ENCODE measurements at places on chromosomes 6 and 20.
A peak's percentile ranks its signal among the peaks of the same experiment; 100 is the strongest.

DNA sequence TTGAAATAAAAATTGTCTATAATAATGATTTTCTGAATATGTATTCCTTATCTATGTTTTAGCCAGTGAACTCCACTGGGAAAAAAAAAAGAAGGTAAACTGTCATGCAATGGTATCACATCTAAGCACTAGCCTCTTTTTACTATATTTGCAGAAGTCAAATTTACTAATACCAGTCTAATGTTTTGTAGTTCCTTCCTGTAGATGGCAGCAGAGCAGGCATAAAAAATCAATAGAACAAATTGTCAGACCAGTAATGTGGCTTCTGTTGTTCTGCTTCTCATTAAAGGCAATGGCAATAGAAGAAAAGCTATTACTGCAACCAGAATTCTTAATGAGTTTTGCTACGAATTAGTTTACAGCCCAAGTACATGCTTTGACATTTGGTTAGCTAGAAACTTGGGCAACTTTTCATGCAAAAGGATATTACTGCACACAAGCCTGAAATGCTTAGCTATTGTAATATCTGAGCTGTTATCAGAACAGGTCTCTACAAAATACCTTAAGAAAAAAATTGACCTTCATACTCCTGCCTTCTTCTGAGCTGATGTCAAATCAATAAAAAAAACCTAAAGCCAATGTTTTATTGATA is 476.9 kb downstream of the KHDRBS2 start:
- no peak for DNase-seq

GRCh38 chr6:83411731-83412130 is 19.1 kb downstream of the ME1 start:
- DNase-seq = no peak

- DNase-seq = no peak
Measured at GRCh38 chr6:89927264-89927663, 33.0 kb downstream of the GJA10 start.

- no peak for DNase-seq
Measured at GRCh38 chr6:170355661-170356060, 49.1 kb downstream of the FAM120B start.

DNA sequence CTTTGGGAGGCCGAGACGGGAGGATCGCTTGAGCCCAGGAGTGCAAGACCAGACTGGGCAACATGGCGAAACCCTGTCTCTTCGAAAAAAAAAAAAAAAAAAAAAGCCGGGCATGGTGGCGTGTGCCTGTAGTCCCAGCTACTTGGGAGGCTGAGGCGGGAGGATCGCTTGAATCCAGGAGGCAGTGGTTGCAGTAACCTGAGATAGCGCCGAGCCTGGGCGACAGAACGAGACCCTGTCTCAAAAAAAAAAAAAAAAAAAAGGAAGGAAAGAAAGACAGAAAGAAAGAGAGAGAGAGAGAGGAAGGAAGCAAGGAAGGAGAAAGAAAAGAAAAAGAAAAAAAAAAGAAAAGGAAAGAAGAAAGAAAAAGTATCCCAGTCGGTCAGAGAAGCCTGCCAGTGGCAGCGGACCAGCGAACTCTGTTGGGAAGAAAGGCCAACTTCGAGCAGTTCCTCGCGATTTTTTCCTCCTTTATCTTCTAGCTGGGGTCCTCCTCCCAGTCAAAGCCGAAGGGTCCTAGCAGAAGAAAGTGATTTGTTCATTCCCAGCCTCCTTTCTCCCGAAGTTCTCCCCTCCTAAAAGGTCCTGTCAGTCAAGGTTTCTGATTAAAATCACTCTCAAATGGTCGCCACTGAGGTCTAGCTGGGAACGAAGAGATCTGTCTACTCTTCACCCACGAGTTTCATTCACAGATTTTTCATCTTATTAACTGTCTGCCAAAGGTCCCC is 2.4 kb upstream of the SYCP2L start:
- no peak for DNase-seq

GRCh38 chr6:164331026-164331425 is 916.5 kb downstream of the QKI start:
- DNase-seq = no peak

DNA sequence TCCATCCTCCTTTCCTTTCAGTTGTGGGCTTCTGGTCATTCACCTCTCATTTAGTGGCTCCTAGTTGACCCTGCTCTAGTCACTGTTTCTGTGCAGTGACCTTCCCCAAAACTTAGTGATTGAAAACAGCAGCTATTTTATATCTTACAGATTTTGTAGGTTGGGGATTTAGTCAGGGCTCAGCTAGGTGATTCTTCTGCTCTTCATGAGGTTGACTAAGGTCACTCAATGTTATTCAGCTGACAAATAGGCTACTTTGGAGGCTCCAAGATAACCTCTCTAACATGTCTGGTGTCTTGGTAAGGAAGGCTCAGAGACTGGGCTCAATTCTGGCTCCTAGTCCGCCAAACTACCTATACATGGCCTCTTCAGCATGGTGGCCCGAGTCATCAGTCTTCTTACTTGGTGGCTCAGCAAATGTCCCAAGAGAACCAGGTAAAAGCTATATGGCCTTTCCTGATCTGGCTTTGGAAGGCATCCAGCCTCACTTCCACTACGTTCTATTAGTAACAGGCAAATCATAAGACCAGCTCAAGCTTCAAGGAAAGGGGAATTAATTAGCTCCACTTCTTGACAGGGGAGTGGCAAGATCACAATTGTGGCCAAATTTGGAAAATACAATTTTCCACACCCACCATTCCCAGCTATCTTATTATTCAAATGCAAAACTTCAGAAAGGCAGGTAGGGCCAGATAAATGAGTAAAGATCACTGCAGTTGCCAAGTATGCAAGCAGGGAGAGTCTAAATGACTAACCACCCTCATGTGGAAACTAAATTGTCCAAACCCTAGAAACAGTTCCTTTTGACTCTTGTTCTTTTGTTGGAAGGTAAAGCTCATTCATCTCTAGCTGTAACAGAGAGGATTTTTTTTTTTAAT is 50.5 kb upstream of the LTV1 start:
- DNase-seq = no peak

GRCh38 chr20:3000852-3001523 is 42.4 kb upstream of the GNRH2 start:
- no peak for DNase-seq

DNA sequence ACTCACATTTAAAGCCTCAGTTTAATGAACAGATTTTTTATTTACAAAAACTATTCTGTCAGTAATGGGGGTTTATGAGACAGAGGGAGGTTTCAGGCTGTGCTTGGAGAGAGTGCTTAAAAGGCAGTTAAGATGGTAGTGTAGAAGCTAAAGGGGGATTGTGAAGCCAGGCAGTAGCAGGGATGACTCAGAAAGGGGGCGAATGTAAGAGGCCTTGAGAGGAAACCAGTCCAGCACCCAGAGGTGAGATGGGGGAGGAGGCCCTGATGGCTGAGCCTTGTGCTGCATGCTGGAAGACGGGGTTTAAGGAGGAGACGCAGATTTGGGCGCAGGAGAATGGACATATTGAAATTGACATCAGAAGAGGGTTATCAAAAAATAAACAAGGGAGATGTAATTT is 6.6 kb upstream of the SERPINB9 start:
- peak; percentile 50 for DNase-seq

DNA sequence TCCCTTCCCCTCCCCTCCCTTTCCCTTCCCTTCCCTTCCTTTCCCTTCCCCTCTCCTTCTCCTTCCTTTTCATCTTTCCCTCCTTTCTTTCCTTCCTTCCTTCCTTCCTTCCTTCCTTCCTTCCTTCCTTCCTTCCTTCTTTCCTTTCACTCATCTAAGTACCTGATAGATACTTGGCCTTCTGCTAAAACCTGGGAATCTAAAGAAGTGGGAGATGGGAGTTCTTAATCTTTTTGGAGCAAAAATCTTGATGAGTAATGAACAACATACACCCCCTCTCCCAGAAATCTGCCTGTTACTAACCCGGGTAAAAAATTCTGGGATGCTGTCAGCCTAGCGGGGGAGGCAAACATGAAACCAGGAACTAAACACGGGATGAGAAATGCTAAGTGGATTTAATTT is 100.7 kb downstream of the VEGFA start:
- DNase-seq = no peak

DNA sequence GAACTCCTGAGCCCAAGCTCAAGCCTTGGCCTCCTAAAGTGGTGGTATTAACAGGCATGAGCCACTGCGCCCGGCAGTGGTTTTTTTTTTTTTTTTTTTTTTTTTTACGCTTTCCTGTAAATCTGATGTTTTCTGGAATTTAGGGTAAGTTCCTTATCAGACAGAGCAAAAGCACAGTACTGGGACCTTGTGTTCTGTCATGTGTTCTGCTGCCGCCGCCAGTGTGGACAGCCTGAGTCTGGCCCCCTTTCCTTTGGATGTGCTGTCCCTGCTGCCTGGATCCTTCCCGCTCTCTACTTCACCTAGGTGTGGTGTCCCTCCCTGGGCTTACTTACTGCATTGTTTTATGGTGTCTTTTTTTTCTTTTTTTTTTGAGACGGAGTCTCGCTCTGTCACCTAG is 11.7 kb downstream of the DNMT3B start:
- DNase-seq = no peak

GRCh38 chr6:15496345-15497131 is 166.3 kb downstream of the DTNBP1 start:
- DNase-seq = no peak

DNA sequence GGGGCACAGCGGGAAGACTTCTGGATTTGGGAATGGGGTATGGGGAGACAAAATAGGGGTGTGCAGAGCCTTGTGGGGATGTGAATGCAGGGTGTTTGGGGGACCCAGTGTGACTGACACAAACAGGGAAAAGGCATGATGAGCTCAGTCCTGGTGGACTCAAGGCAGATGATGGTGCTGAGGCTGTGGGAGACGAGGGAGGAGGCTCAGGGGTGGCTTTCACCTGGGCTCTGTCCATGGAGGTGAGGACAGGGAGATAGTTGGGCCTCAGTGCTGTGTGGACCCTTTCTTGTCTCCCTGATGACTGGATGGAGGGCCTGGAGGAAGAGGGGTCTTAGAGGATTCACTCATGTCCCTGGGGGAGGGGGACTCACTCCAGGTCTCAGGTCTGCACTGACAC is 26.2 kb upstream of the MICB start:
- DNase-seq = no peak

DNA sequence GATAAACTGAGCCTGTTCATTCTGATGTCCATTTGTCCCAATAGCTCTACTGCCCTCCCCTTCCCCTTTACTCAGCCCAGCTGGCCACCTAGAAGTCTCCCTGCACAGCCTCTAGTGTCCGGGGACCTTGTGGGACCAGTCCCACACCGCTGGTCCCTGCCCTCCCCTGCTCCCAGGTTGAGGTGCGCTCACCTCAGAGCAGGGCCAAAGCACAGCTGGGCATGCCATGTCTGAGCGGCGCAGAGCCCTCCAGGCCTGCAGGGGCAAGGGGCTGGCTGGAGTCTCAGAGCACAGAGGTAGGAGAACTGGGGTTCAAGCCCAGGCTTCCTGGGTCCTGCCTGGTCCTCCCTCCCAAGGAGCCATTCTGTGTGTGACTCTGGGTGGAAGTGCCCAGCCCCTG is 24.7 kb upstream of the FANCE start:
- no peak for DNase-seq

All from stimulated activated CD8-positive, alpha-beta memory T cell treated with anti-CD3 and anti-CD28 coated beads, Interleukin-4, amount 100 ng/mL, for 48 hours (primary cell).